OCI-M1 (cell line): ENCODE measurements at places on chromosomes 3 and 15.

GRCh38 chr15:68334661-68335124 lies 57.1 kb downstream of the FEM1B start:
- no peak for DNase-seq

DNA sequence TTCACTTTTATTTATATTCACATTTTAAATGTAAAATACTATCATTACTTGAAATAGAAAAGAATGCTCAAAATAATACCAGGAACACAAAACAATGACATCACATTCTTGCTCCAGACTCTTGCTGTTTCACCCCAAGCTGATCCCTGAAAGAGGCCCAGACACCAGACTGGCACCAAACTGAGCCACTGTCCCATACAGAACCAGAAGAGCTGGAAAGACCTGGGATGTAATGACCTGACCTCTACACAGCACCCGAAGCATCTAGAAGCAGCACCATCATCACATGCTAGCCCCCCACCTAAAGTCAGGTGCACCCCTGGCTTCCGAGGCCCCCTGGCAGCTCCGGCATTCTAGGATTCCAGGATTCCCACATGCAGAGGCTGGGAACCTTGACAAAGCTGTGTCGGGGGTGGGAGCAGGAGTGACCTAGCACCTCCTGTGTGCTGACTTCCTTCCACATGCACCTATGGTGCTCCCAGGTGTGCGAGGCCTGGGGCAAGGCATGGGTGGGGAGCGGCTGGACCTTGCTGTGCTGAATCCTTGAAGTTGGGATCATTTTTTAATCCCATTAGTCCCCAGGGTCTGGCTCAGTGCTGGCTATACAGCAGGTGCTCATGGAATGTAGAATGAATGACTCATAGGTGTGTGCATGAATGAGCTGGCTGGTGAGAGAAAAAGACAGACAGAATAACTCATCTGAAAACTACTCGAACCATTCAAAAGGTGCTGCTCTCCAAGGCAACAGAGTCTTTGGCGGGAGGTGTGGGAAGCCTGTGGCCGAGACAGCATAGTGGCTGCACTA lies 144.7 kb upstream of the IQSEC1 start:
- no peak for DNase-seq

DNA sequence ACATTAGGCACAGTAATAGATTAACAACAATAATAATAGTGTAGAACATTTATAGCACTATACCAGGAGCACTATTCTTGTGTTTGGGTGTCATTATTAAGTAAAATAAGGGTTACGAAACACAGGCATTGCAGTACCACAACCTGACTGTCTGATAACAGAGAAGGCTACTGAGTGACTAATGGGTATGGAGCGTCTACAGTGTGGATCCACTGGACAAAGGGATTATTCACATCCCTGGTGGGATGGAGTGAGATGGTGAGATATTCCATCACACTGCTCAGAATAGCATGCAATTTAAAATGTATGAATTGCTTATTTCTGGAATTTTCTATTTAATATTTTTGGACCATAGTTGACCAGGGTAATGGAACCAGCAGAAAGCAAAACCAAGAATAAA lies 18.2 kb downstream of the MINDY4B start:
- DNase-seq = no peak

DNA sequence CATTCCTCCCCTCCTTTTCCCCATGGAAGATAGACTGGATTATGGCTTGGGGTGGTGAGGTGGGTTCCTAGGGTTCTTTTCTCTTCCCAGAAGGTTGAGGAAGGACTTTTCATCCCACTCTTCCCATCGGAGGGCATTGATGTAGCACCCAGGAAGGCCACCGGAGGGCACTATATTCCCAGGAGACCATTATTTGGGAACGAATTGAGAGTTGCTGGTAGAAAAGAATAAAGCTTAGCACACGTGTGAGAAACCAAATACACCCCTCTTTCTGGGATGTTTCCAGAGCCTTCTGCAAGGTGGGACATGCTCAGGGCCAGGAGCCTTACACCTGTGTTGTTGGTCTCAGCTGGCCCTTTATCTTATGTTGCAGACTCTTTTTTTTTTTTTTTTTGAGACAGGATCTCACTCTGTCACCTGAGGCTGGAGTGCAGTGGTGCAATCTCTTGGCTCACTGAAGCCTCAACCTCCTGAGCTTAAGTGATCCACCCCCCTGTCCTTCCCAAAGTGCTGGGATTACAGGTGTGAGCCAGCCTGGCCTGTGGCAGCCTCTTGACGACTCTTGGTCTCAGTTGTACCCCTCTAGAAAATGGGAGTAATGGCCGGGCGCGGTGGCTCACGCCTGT lies 6.3 kb upstream of the CDC25A start:
- DNase-seq = peak; percentile 77

- DNase-seq = no peak
Observed at GRCh38 chr3:161263057-161263456, 41.9 kb downstream of the NMD3 start.

GRCh38 chr3:23809840-23810342 lies 4.1 kb downstream of the UBE2E1 start:
- DNase-seq = peak; percentile 74

GRCh38 chr3:194133661-194134230 lies 2.2 kb upstream of the HES1 start:
- DNase-seq = peak; percentile 49
